ENCODE measurements at places on chromosomes 1 and 21.

- no peak for DNase-seq
Measured at GRCh38 chr1:198535631-198536030, 4.8 kb downstream of the ATP6V1G3 start.

DNA sequence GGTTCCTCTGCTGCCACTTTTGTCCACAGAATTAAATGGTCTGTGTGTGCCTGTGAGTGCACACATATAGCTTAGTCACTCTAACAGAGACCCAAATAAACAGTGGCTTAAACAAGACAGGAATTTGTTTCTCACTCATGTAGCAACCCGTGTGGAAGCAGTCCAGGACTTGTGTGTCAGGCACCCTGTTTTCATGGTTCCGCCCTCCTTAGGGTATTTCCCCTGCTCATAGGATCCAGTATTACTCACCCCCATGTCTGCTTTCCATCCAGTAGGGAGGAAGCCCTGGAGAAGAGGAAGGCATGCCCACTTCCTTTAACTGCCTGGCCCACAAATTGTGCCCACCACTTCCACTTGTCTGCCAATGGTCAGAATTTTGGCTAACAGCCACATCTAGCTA is 41.3 kb upstream of the TACSTD2 start:
- peak; percentile 54 for DNase-seq

GRCh38 chr1:161985301-161985822 is 38.3 kb downstream of the OLFML2B start:
- no peak for DNase-seq

GRCh38 chr1:243944429-243945160 is 94.6 kb upstream of the AKT3 start:
- DNase-seq = no peak

GRCh38 chr1:50419907-50420677 is 3.2 kb downstream of the DMRTA2 start:
- no peak for DNase-seq

- DNase-seq = no peak
Measured at GRCh38 chr1:4856396-4856795, 202.0 kb downstream of the AJAP1 start.

DNA sequence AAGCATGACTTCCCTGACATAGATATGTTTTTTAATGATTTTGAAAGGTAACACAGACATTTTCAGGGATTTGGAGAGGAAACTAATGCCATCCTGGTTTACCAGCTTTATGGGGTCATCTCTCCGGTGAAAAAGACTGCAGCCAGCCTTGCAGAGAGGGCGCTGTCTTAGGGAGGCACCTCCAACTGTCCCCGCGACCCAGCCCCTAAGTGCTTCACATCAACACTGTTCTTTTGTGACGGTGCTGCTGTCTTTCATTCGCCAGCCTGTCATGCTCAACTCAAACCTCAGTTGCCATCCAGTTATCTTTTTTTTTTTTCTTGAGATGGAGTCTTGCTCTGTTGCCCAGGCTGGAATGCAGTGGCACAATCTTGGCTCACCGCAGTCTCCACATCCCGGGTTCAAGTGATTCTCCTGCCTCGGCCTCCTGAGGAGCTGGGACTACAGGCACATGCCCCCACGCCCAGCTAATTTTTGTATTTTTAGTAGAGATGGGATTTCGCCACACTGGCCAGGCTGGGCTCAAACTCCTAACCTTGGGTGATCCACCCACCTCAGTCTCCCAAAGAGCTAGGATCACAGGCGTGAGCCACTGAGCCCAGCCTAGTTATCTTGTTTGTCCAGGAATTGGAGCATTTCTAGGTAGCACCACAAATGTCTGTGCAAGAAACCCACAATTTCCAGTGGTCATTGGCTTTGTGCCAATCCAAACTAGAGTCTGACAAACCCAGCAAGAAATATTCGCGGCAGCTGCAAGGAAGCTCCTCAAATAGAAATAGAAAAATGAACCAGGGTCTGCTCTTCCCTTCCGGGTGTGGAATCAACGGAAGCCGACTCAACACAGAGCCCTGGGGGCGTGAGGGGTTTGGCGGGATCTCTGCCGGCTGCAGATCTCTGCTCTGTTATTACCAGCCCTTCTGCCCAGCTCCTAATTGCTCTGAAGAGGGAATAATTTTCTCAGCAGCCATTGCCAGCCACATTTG is 24.2 kb downstream of the PDE9A start:
- DNase-seq = no peak

- DNase-seq = no peak
Measured at GRCh38 chr1:56426587-56427381, 152.6 kb downstream of the PLPP3 start.

GRCh38 chr1:26730695-26731094 is 34.9 kb downstream of the ARID1A start:
- peak; percentile 74 for DNase-seq

DNA sequence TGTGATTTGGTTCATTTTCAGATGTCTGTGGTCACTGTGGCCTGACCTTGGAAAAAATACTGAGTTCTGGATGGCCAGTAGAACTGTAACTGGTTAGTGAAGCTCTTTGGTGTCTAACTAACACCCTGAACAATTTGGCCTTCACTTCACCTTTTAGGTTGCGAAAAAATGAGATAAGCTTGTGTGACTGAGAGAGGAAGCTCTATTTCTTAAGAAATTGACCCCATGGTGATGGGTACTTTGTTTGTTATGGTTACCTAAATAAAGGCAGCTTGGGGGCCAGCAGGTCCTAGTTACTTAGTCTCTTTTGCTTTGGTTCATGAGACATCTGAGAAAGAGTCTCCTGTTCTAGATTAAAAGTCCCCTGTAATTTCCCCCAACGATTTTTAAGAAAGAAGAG is 181.6 kb downstream of the ZNF326 start:
- no peak for DNase-seq

- no peak for DNase-seq
Measured at GRCh38 chr1:86247597-86248279, 91.2 kb upstream of the COL24A1 start.

DNA sequence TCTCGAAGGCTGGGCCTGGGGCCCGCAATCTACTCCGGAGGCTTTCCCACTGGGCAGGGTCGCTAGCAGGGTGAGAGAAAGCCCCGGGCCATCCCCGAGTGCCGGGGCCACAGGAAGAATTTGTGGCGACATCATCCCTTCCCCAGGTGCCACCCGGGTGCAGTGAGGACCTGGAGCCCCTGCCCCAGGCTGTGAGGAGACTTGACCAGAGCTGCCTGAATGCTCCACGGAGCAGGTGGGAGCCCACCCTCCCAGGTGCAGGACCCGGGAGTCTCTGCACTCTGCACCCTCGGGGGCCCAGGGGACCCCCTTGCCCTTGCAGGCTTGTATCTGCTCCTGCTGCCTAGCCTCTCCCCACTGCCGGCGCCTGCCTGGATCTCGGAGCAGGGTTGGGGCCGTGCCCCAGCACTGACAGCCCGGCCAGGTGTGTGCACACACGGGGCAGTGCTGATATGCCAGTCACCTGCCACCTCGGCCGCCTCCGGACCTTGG is 67.5 kb upstream of the RGS7 start:
- no peak for DNase-seq

GRCh38 chr1:58909914-58910681 is 126.3 kb upstream of the JUN start:
- DNase-seq = no peak

DNA sequence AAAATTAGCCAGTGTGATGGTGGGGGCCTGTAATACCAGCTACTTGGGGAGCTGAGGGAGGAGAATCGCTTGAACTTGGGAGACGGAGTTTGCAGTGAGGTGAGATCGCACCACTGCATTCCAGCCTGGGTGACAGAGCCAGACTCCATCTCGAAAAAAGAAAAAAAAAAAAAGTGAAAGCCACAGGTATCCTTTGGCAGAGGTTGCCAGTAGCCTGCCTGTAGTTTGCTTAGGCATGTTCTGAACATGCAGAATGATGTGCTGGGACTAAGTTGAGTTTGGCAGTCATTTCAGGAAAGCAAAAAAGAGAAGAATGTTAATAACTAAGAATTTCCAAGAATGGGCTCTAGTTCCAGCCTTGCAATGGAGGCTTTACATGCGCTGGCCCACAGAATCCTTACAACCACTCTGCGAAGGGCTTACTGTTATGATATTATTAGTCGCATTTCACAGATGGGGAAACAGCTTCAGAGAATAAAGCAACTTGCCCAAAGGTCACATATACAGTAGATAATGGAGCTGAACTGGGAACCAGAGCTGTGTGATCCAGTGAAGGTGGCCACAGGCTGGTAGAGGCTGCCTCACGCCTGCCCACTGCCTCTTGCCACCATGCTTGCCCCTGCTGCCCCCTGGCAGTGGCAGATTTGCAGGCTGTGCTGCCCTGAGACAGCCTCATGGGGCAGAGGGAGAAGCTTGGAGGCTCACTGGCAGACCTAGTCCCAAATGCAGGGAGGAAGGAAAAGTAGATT is 66.5 kb upstream of the LYST start:
- DNase-seq = no peak

DNA sequence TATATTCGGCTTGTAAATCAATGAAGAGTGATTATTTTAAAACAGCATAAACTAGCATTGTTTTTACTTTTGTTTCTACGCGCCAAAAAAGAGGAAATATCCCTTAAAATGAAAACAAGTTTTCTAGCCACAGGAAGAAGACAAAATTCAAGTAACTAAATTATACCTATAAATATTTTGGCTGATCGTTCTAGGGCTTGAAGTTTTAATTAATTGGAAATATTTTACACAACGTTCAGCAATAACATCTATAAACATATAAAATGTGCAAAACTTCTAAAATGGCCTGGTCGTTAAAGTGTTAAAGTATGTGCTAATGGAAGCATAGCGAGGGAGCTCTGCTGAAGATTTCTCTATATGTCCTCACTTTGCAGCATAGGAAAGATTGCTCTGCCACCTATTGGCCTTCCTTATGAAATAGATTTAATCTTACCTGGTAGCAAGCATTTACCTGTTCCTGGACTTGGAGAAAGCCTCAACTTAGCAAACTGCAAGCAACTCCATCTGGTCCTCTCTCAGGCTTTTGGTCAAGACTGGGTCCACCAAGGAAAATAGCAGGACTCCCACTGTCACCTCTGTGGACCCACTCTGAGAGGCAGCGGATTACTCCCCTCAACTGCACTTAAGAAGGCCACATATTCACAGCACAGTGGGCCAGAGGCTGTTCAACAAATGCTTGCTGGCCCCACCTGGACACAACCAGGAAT is 351.3 kb upstream of the RUNX1 start:
- peak; percentile 11 for DNase-seq

DNA sequence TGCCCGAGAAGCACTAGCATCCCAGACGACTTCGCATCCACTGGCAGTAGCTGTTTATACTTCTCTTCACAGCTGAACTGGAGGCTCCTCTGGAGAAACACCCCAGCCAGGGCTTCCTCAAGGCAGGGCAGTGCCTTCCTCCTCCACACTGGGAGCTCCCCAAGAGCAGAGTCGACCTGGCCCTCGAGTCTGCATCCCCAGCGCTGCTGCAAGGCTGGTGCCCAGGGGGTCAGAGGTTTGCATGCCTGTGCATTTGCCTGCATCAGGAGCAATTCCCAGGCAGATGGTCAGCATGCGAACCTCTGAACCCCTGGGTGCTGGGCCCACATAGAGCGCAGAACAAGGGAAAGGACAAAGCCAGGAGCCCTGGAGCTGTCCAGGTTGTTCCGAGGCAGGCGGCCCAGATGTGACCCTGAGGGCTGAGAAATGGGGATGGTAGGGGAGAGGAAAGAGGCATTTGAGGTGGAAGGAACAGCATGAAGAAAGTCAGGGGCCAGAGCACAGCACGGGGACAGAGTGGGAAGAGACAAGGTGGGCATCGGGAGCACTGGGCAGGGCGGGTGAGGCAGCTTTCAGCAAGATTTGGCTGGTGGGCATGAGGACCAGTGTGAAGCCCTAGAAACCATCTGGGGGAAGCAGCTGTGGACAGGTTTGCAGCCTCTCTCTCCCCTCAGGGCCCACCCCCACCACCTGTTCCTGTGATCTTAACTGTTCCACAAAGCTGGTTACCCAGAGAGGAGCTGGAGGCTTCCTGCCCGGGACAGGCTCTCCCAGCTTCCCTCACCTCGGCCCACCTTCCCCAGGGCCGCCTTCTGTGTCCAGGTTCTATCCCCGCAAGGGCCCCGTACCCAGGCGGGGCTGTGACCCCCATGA is 6.4 kb upstream of the S100A8 start:
- no peak for DNase-seq

- no peak for DNase-seq
Measured at GRCh38 chr1:199042193-199042592, 403.4 kb downstream of the PTPRC start.

DNA sequence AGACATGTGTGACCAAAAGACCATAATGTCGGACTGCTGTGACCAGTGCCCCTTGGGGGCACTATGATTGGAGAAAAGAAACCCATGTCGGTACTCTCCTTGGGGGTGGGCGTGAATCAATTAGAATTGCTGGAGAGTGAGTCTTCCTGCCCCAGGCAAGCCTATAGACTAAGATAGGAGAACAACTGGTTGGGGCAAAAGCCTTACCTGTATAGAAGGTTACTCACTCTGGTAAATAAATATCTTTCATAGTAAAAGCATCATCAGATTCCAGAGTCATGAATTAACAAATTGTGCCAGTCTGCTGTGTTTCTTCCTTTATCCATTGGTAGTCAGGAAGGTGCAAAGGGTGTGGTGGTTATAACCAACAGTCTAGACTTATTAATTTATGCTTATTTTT is 2.9 kb upstream of the PTGFRN start:
- no peak for DNase-seq

- no peak for DNase-seq
Measured at GRCh38 chr1:232384171-232384883, 245.6 kb downstream of the SIPA1L2 start.

GRCh38 chr1:60747353-60747752 is 335.0 kb upstream of the NFIA start:
- DNase-seq = no peak

DNA sequence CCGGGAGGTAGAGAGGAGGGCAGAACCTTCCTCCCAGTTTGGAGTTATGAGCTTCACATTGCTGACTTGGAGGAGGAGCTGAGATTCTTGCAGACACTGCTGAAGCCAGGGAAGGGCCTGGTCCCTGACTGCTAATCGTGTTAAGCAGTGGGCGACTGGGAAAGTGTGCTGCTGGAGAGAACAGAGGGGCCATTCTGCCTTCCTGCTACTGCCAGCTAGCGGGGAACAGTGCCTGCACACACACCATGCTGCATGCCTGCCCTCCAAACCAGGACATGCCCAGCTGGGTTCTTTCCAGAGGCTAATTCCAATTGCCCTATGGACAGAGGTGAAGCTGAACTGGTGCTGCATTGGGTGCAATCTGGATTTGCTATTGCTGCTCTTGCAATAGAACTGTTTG is 281.4 kb downstream of the AJAP1 start:
- no peak for DNase-seq

- DNase-seq = no peak
Measured at GRCh38 chr1:116426401-116426800, 53.4 kb downstream of the ATP1A1 start.

- no peak for DNase-seq
Measured at GRCh38 chr1:47235806-47236205, 3.8 kb upstream of the TAL1 start.

- no peak for DNase-seq
Measured at GRCh38 chr1:164602480-164603093, 43.6 kb downstream of the PBX1 start.
